ENCODE measurements at places on chromosomes 2 and 18.

DNA sequence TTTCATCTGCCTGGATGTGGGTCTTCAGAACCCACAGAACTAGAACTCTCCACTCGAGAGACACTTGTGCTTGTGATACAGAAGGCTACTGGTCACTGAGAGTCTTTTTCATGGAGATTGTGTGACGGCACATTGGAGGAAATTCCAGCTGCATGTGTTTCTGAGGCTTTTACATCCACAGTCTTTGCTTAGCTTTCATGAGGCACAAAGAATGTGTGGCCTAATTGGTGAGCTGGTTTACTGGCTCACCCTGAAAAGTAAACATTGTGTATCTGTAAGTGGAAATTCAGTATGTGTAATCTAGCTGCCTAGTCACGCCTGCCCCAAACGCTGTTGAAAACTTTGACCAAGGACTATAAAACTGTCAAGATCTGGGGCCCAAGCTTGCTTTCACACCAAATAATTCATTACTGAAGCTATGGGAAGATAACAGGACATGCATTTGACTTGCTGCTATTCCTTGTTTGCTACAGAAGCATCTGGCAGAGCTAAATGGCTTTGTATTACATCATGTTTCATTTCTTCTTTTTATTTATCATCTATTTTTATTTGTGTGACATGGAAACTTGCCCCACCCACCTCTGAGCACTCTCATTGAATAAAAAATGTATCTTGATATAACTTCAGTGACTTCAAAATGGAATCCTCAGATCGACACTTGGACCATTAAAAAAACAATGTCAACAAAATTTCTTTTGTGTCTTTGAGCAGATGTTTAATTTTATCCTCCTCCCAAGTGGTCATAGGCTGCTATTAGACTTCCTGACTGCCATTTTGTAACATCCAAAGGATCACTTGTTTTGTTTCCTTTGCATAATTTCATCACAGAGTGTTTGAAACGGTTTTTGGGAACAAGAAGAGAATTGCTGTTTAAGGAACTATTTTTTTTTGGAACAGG lies 80.2 kb downstream of the EFEMP1 start:
- DNase-seq: no peak

DNA sequence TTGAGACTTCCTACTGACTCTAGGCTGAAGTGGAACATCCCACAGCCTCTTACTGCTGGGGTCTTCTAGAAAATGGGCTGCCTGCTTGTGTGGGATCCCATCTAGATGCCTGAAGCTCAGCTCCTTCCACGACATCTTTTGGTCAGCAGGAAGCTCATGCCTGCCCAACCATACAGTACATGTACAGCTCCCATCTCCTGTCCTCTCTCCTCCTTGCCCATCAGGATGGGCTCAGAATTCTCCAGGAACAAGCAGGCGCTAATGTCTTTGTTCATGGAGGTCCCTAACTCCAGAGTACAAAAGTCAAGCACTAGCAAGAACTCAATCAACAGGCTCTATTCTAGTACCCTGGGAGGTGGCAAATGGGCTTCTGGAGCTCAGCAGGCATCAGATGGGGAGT lies 31.7 kb upstream of the GPR17 start:
- DNase-seq: no peak

GRCh38 chr2:176774766-176775451 lies 437.7 kb upstream of the HNRNPA3 start:
- no peak for DNase-seq

DNA sequence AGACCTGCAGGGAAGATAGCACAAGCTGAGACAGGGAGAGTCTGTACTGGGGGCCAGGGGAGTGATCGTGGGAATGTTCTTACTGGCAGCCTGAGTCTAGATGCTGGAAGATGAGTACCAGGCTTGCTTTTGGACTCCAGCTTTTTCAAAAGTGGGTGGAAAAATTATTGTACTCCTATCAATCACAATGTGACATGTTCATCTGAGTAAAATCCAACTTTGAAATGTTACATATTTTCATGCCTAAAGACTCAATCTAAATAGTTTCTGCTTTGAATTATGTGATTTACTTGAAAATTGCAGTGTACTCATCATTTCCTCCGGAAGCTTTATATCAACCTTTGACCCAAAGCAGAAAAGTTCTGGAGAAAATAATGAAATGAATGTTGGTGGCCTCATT lies 49.7 kb upstream of the ST3GAL5 start:
- no peak for DNase-seq

DNA sequence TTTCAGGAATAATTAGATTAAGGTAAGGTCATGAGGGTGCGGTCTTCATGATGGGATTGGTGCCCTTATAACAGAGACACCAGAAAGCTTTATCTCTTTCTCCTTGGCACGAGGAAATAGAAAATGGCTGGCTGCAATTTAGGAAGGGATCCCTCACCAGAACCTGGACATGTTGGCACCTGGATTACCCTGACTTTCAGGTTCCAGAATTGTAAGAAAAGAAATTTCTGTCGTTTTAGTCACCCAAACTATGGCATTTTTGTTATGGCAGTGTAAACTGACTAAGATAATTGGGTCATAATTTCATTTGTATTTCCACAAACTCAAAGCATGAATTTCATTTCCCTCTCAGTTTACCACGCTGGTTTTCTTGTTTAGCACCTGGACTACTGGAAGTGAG lies 473.6 kb downstream of the PTH2R start:
- no peak for DNase-seq

DNA sequence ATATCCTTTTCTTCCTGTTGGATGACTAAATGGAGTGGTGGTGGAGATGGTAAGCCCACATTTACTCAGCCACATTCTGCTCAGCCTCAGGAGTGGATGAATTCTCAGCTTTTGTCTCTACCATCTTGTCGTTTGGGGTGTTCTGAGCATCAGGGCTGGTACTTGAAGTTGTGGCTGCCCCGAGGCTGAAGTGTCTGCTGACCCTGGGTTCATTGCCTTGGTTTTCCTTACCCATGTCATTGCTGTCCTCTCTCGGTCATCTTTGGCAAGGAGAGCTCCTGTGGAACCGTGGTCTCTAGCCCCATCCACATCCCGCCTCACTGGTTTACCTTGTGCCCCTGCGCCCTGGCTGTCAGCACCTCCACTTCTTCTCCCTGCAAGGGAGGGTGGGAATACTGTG lies 71.9 kb downstream of the GPR39 start:
- no peak for DNase-seq

GRCh38 chr2:204611764-204612163 lies 66.5 kb downstream of the PARD3B start:
- DNase-seq: no peak

DNA sequence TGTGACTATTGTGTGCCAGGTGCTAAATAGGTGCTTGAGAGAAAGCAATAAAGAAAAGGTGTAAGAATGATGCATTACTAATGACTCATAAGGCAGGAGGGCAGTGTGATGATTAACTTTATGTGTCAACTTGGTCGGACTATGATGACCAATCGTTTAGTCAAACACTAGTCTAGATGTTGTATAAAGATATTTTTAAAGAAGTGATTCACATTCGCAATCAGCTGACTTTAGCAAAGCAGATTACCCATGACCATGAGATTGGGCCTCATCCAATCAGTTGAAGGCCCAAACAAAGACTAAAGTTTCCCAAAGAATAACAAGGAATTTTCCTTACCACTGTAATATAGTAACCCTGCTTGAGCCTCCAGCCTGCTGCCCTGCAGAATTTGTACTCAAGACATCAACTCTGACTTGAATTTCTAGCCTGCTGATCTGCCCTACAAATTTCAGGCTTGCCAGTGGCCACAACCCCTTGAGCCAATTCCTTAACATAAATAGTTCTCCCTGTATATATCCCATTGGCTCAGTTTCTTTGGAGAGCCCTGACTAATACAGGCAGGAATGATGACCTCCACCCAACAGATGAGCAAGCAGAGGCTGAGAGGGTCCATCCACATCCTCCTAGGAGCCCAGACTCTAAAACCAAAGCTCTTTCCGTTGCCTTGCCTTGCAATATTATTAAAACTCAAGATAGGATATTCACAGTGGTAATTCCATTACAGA lies 132.6 kb downstream of the ACTR3 start:
- no peak for DNase-seq

- no peak for DNase-seq
Observed at GRCh38 chr2:222490131-222490530, 65.8 kb downstream of the SGPP2 start.

DNA sequence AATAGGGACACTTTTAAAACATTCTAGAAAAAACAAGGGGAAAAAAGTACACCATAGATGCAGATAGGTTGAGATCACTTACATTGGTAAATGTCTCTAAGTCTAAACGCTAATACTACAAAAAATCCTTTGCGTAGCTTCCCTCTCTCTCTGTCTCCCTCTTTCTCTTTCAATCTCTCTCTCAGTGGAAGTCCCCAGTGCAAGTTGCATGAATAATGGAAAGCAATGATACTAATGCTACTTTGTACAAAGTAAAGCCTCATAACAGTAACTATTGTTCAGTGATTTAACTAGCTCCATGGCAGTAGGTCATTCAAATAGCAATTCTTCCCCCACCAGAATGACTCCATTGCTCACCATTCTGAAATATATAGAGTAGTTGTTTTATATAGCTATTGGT lies 12.8 kb downstream of the MEIS1 start:
- DNase-seq: no peak

DNA sequence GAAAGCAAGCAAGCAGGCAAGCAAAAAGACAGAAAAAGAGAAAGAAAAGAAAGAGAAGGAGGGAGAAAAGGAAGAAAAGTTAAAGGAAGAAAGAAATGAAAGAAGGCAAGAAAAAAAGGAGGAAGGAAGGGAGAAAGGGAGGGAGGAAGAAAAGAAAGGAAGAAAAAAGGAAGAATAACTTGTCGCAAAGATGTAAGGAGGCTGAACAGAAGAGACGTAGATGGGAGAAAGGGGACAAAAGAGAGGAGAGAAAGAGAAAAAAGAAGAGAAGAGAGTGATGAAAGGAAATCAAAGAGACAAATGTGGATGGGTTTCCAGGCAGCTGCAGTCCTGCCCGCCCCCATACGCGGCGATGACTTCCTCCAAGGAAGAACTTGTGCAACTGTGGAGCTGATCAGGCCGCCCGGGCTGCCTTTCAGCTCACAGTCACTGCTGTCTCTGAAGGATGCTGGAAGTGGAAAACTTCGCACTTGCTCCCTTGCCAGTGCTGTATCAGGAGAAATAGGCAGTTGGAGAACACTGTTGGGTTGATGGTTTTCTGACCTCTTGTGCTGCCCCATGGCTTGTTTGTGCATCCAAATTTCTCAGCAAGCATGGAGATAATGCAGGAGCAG lies 52.9 kb downstream of the TRIB2 start:
- no peak for DNase-seq

- no peak for DNase-seq
Observed at GRCh38 chr2:130353291-130354138, 2.3 kb upstream of the PTPN18 start.

- no peak for DNase-seq
Observed at GRCh38 chr2:241768850-241769249, 7.8 kb upstream of the GAL3ST2 start.

DNA sequence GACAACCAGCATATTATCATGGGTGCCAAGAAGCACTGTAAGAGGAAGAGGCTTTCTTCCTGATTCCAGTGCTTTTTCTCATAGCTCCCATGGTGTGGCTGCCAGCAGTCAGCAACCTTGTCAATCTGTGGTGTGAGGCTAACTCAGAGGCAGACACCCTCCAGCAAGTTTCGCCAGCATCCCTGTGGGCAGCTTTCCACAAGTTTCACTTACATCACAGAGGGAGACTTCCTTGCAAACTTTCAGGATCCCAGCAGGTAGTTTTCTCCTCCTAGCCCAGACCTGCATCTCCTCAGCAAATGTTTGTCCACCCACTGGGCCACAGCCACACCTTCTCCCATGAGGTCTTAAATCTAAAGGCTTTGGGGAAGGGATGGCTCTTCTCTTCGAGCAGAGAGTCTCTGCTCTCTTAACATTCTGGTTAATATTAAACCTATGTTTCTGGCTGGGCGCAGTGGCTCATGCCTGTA lies 9.1 kb downstream of the DNAH7 start:
- no peak for DNase-seq

Measured in activated naive CD4-positive, alpha-beta T cell treated with Interleukin-2 at 50 U/mL for 16 hours (primary cell).